ENCODE measurements at places on chromosomes 7 and 10. TPM values are rescaled to one million over a fixed set of nuclear protein-coding genes. Genes with fewer than 3 reads are reported as not detected.

GRCh38 chr7:123719197-123719721 is 29.5 kb downstream of the WASL start:
- DNase-seq, result no peak

The GHRHR gene
- not detected for polyA plus RNA-seq

- no peak for DNase-seq
These were observed 13.1 kb downstream of the PIP4K2A start for GRCh38 chr10:22701132-22701826.

DNA sequence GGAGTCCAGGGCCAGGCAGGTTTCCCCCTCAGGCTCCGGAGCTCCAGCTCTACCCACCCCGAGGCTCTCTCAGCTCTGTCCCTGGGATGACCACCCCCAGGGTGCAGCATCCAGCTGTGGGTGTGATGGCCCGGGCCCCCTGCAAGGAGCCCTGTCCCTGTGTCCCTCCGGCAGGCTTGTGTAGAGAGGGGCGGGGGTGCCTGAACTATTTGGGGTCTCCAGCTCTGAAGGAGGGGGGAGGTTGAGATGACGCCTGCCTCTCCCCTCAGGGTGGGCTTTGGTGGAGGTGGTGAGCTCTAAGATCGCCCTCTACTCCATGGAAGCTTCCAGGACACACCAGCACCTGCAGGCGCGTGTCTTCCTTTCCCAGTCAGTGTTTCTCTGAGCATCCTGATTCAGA is 39.4 kb downstream of the ADRA2A start:
- DNase-seq, result no peak

DNA sequence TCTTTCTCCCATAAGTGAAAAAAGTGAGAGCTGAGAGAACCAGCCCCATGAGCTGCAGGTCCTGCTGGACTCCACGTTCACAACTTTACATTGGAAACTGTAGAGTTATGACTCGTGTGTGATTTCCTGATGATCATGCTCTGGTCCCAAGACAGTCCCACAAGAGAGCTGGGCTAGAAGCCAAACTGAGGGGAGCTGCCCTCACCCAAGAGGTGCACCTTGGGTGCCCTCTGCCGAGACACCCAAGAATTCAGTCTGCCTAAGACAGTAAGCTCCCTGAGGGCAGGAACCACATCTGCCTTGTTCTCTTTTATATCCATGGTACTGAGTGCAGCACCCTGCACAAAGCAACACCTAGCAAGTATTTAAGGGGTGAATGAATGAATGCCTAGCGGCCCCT is 112.8 kb upstream of the SFMBT2 start:
- DNase-seq, result no peak

DNA sequence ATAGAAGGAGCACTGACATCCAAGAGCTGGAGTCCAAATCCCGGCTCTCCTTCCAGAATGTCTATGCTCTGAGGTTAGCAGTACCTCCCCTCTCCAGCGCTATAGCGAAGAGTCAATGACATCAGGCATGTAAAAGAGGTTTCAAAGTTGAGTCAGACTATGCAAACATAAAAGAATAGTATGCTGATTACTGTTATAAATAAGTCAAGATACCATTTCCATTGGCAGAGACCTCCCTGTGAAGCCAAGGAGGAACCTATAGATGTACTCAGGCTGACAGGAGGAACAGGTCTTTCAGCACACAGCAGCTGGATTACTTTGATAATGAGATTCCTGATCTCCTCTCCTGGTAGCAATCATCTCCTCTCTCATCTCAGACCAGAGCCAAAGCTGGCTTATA is 103.9 kb upstream of the EFCAB10 start:
- DNase-seq, result no peak

DNA sequence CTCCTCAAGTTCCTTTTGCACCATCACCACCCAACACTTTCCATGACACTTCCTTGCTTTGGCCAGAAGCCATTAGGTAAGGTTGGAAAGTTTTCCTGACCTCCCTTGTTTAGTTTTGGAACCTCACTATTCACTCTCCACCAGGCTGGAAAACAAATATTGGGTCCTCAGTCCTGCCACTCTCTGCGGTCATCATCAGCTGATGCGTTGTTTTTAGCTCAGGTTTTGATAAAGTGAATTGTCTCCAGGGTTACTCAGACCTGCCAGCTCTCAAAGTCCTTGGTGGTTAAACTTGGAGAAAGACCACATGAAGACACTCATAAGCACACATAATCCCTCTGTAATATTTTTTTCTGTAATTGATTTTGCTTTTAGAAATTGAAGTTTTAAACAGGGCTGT is 55.5 kb downstream of the CCDC186 start:
- no peak for DNase-seq
